ENCODE measurements at places on chromosomes 4 and X.

DNA sequence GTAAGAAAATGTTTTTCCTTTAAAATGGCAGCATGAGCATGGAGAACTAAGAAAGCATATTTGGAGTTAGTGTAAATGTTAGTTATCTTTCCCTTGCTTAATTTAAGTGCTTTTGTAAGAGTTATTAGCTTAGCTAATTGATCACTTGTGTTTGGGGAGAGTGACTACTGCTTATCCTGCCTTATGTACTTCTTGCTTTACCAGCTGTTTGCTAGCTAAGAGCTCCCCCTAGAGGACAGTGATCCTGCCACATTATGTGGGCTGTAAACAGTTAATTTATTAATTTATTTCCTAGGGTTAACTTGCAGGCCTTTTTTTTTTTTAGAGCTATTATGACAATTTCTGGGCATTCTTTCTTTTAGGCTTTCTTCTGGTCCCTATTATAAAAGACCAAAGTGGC, 435.8 kb downstream of the MAGEB5 start:
- no peak for DNase-seq

DNA sequence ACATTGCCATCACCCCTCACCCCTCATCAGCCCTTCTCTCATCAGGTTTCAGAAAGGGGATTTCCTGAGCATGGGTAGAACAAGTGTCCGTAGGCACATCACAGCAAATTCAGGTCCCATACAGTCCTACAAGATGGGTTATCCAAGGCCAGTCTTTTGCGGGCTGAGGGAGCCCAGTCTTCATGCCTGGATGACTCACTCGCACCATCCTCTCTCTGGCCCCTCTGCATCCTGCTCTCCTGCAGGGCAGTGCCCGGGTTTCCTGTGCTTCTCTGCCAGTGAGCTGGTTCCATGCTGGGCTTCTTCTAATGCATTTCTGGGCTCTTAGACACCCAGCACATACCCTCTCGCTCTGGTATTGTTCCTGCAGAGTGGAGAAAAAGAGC, 7.3 kb upstream of the INTS6L start:
- no peak for DNase-seq

DNA sequence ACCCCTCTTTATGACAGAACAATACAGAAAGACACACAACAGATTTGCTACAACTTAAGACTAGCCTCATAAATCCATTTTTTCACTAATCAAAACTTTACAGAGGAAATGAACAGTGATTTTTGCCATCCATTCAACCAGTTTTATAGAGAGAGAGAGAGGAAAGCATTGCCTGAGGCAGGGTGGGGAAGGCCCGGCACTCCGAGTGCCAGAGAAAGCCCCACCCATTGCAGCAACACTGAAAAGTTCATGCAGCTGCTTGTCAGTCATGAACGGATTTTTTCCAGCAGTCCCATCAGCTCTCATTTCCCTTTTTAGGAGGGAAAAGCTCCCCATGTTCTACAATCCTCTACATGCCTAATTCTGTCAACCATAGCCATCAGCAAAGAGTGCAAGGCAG, 236.9 kb downstream of the CHIC1 start:
- no peak for DNase-seq

DNA sequence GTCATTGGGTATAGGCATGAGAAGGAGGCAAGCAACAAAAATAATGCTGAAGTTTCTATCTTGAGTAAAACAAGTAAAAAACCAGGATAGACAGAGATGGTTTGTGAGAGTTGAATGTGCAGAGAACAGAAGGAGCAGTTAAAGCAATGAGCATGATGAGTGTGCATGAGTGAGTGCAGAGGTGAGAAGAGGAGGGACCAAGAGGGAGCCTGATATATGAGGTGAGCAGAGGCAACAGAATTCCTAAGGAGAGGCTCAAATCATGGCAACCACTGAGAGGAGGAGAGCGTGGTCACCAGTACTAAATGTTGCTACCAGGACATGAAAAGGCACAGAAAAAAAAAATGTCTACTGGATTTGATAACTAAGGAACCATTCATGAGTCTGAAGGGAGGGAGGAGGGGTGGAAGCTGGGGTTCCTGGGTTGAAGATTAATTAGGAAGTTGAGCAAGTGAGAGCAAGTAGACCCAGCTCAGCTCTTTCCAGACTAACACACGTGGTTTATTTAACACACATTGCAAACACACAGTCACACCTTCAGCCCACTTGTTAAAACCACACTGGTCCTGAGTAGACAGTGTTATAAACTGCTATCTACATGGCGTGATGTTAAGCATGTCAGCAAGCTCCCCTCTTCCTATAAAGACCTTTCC, 69.0 kb upstream of the IQCM start:
- DNase-seq, result no peak

DNA sequence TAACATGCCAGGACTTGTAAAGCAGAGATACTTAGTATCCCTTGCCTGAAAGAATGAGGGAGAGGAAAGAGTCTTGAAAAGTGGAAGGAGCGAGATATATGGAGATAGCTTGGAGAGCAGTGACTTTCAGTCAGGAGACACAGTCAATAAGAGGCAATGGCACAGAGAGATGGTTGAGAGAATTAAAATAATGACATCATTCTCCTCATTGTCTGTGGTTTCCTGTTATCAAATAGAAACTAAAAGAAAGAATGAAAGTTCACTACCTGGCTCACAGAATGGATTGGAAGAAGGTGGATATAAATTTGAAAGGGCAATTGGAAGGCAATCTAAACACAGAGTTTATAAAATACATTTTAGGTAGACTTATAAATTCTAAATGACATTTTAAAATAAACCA, 760.2 kb upstream of the AADAT start:
- DNase-seq, result no peak

GRCh38 chrX:39904816-39905537, 192.8 kb downstream of the BCOR start:
- DNase-seq, result no peak

DNA sequence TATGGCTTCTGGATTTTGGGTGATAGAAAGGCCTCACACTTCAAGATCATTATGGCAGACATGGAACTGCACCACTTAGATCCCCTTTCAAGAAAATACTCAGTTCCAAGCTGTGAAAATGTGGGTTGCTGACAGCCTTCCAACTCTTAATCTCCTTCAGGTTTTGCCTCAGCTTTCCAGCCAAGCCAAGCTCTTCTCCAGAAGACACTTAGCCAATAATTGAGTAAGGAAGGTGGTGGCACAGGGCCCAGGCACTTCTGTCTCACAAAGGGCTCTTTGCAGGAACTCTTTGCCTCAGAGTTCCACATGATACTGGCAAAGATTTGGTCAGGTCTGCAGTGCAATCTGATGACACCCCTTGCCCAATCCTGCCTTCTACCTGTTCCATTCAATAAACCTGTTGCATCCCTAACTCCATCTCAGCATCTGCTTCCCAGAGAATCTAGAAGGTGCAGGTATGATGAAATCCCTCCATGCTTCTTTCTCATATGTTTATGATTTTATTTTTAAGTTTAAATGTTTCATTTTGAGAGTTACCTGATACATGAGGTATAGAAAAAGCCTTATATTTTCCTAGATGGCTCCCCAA, 30.6 kb downstream of the ANXA5 start:
- DNase-seq, result no peak

DNA sequence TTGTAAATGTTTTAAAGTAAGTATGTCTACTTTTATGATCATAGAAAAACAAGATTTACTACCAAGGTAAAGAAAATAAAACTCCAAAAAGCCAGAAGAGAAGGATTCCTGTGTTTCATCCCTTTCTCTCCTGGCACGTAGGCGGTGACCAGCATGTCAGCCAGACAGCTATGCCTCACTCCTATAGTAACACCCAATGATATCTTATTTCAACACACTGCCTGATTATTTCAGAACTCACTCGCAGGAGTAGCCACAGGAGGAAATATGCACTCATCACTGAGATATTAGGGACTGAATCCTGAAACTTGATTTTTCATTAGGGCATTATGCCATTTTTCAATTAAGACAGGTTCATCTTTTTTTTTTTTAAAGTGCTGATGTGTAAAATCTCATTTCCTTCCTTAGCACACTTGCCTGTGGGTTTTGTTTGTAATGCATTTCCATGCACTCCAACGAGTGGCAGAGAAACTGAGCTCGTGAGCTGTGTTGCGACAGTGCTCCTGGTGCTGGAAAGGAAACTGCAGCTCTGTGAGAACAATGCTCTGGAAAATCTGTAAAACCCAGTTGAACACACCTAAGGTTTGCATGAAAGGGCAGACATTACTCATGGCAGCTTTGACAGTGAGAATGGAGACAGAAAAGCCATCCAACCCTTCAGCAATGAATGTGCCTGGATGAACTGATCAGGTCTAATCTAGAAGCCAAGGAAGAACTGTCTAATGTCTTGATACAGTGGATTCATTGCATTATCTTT, 18.2 kb downstream of the RAI2 start:
- no peak for DNase-seq

- DNase-seq, result no peak
Observed at GRCh38 chrX:47158781-47159180, 13.8 kb downstream of the RBM10 start.

DNA sequence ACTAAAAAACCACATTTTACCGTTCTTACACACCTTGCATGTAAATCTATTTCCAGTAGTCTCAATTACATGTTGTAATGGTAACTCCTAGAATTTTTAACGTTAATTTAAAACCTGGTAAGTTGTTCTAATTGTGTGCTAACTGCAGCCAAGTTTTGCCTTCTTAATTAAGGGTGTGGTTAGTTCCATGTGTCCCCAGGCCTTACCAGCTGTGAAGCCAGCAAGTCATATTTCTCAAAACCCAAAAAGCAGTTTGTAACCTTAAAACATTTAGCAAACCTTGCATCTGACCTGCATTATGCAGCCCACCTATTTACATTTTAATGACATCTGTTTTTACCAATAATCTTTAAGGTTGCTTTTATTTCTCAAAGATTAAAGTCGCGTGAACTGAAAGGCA, 18.4 kb upstream of the FAM47E start:
- DNase-seq, result no peak

DNA sequence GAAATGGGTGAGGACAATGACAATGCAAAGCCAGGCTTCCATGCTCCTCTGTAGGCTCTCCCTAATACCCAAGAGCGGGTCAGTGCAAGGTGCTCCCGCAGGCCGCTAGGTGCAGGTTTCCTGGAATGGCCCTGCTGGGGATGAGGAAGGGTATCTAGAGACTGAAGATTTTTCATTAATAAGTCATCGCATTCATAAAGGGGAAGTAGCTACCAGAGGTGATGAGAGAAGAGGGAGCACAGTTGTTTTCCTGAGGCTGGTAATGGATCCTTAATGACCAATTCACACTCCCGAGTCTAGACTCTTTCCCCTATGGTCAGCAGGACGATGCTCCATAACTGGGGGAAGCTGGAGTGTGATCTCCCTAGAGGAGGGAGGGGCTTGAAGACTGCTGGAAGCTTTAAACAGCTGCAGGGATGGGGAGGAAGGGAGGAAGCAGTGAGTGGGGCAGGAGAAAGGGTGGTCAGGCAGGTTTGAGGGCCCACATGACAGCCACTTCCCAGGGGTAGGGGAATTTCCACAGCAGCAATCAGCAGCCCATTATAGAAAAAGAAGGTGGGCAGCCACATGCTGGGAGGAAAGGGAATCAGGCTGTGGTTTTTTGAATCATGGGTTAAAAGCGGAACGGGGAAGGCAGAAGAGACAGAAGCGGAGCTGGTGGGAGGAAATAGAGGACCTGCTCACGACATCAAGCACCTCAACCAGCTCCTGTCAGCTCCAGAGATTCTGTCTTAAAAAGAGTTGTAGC, 10.2 kb upstream of the ATP6AP2 start:
- DNase-seq, result no peak

GRCh38 chr4:75895744-75896314, 6.4 kb downstream of the PPEF2 start:
- DNase-seq, result no peak

DNA sequence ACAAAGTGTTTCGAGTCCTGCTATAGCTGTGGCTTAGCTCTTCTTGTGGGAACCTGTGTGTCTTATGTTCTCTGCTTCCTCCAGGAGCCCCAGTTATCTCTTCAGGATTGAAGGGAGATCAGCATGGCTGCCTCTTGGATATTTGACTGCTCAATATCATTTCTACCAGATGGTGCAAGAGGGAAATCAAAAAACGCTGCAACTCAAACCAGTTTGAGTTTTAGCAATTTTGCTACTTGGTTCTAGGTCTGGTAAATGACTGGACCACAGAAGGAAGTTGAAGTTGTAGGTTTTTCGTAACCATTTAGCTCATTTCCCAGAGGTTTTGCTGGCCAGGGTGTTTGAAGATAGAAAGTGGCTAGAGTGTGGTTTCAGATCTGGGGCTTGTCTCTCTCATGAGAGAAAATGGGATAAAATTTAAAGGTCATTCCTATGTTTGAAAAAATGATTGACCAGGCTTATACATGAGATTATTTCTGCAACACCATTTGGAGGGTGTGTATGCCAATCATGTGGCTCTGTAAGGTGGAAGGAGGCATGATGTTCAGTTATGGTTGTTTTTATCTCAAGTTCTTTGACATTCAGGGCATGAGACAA, 210.4 kb downstream of the SPRY1 start:
- no peak for DNase-seq

DNA sequence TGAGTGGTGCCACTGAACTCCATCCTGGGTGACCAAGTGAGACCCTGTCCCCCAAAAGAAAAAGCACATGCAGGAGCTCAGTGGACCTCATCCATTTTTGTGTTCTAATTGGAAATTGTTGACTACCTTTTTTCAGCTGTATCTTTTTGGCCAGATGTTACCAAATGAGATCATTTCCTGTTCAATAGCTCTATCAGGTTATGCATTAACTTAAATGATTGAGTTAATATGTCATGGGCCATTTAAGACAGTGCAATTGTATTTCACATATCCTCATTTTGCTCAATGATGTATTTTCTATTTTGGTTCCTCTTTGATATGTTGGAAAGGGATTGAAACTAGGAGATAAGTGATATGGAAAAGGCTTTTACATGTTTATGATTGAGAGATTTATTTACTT, 26.2 kb upstream of the RHOH start:
- DNase-seq, result no peak

GRCh38 chr4:19492606-19493005, 759.1 kb upstream of the SLIT2 start:
- DNase-seq, result no peak

DNA sequence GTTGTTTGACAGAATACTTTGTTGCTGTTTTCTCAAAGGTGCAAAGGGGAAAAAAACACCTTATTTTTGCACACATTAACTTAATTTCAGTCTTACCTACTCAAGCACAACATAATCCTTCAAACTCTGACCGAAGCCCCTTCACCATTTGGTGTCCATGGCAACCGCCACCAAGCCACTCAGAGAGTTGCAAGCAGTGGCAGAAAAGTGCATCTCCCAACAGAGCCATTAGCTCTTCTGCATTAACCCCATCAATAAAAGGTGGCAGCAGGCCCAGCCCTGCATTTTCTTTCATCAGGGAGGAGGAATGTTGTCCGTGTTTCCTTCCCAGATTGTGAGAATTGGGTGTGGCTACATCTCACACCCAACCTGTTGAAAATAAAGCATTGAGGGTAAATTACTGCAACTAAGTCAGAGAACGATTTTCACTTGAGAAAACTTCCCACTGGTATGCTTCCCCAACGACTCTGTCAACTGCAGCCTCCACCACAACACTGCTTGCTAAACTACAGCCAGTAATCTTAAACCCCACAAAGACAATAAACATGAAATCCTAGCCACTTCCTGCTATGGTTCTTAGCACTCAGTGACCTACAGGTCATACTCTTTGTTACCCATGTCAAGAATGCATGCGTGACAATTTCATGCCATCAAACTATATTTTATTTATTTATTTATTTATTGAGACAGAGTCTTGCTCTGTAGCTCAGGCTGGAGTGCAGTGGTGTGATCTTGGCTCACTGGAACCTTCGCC, 154.0 kb downstream of the GRIA3 start:
- DNase-seq, result no peak

- DNase-seq, result no peak
Observed at GRCh38 chrX:101252634-101253033, 33.0 kb downstream of the DRP2 start.
